ENCODE measurements at places on chromosomes 12 and 14.

DNA sequence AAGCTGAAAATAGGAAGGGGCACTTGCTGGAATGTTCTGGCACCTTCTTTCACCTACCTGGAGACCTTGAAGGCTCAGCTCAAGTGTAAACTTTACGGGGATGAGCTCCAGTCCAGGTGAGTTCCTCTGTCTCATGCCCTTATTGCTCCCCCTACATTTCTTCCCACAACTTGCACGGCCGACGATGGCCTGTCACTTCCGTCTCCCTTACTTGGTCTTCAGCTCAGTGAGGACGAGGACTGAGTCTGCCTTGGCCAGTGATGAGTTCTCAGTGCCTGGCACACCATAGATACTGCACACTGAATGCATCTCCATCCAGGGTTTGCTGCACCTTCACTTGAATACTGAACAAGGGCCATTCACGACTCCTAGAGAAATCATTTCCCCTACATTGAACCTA, 21.4 kb downstream of the ADGRD1 start:
- no peak for DNase-seq

DNA sequence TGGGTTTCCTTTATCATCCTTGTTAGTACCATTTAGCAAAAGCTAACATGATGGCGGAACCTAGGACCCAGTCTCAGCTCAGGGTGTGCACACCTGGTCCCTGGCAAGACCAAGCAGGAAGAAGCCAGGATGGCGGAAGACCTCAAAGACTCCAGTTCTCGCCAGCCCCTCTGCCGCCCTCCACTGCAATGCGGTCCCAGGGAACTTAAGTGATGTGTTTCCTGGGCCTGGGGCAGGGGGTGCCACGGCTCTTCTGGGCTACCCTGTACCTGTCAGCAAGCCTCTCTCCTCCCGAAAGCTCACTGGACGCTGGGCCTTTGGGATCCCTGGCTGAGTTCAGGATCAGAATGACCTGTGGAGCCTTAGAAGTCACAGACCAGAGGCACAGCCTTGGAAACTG, 71.3 kb downstream of the FBXL14 start:
- DNase-seq = no peak

GRCh38 chr12:50536831-50537537, 32.2 kb downstream of the DIP2B start:
- no peak for DNase-seq

- no peak for DNase-seq
Measured at GRCh38 chr14:104072586-104072985, 12.9 kb upstream of the ASPG start.

- DNase-seq = peak; percentile 39
Measured at GRCh38 chr14:32896979-32897697, 41.5 kb upstream of the NPAS3 start.

GRCh38 chr12:42568952-42569915, 20.3 kb downstream of the PRICKLE1 start:
- peak; percentile 75 for DNase-seq

GRCh38 chr14:76968621-76969063, 59.9 kb downstream of the IRF2BPL start:
- DNase-seq = no peak

Measured in fibroblast of the aortic adventitia (primary cell).